ENCODE measurements at places on chromosomes 7 and 10. TPM values are rescaled to one million over a fixed set of nuclear protein-coding genes. Genes with fewer than 3 reads are reported as not detected.

The FGFR2 gene
- 0.19 TPM for total RNA-seq

The PTPN12 gene
- 30.3 TPM for total RNA-seq

The DENND2A gene
- 5.8 TPM for total RNA-seq

The FGL2 gene
- not detected for total RNA-seq

The CLRN3 gene
- not detected for total RNA-seq

DNA sequence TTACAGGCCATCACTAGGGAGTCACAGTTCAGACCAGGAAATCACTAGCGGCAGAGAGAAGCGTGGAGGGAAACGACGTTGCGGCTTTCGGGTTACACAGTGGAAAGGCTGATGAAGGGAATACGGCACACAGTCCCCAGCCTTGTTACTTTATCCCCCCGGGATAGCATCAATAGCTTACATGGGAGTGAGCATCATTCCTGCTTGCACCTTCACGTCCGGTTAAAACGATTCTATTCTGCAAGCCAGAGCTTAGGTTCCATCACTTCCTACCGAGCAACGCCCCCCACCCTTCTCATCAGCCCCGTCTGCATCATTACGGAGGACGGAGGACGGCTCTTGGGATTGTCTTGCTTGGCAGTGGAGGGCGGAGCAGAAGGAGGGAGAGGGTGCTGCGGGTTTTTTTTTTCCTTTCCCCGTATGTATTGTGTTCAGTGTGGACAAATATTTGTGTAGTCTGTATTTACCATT, 124.9 kb downstream of the CLEC2L start:
- DNase-seq = no peak

DNA sequence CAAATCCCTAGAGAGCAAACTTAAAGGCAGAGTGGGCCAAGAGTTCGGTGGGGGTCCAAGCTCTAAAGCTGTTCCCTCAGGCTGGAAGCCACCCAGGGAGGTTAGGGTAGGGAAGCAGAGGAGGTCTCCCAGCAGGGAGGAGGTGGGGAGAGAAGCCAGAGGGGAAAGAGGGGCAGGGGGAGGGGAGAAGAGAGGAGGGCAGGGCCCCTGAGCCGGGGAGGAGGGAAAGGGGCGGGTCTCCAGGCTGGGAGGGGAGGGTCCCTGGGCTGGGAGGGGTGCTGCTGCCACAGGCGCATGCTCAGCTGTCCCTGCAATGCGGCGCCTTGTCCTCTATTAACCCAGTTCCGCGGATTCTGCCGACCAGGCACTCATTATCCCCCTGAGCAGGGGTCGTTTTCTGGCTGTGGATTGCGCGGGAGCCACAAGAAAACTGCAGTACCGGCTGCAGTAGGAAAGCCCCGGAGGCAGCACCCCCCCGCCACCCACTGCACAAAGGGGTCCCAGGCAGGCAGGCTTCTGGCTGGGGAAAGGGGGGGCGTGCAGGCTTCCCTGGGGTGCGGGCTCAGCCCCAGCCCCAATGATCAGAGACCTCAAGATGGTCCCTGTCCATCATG, 49.3 kb downstream of the CAMK2B start:
- DNase-seq = no peak

GRCh38 chr7:111138193-111138569, 47.3 kb downstream of the LRRN3 start:
- peak; percentile 85 for DNase-seq

- DNase-seq = peak; percentile 53
Measured at GRCh38 chr7:130942211-130942964, 208.4 kb upstream of the KLF14 start.

- peak; percentile 48 for DNase-seq
Measured at GRCh38 chr10:77162697-77163096, 474.9 kb downstream of the KCNMA1 start.

GRCh38 chr7:34338961-34339526, 319.0 kb upstream of the NPSR1 start:
- peak; percentile 64 for DNase-seq

DNA sequence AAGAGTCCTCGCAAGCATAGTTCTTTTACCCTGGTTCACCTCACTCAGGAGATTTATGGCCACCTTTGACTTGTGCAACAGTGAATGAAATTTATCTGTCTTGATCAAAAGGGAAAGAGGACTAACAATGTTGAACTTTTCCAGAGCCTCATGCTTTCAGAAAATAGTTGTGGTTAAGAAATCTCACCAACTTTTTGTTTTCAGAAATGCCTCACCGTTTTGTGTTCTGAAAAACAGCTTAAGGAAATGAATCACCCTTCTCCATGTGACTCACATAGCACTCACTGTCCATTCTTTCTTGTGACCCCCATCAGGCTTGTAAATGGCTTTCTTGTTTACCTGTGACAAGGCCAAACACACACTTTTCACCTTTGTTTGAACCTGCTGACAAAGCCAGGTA, 148.6 kb upstream of the FAM3C start:
- DNase-seq = peak; percentile 99

DNA sequence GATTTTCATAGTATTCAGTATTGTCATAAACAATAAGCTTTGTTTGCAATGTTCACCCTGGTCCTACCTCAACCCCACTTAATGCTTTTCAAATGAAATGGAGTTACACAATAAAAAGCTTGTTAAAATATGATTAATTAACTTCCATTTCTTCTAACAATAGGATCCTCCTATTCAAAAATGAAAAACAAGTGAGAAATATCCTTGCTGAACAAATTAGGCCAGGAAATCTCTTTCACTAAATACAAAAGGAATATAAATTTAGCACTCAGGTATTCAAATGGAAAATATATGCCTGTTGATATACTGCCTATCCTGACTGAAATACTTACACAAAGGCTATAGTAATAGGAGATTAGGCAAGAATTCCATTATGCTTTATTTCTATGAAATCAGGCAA, 323.4 kb upstream of the GRM3 start:
- DNase-seq = no peak

Data from A172 (cell line).